Stimulated activated naive CD4-positive, alpha-beta T cell treated with Interleukin-2 at 50 U/mL for 16 hours (primary cell): ENCODE measurements at places on chromosomes 2 and 18.

GRCh38 chr18:22637787-22638186, 220.1 kb upstream of the CTAGE1 start:
- DNase-seq: no peak

- DNase-seq: no peak
These were observed 251.3 kb downstream of the CDCA7 start for GRCh38 chr2:173605994-173606393.

DNA sequence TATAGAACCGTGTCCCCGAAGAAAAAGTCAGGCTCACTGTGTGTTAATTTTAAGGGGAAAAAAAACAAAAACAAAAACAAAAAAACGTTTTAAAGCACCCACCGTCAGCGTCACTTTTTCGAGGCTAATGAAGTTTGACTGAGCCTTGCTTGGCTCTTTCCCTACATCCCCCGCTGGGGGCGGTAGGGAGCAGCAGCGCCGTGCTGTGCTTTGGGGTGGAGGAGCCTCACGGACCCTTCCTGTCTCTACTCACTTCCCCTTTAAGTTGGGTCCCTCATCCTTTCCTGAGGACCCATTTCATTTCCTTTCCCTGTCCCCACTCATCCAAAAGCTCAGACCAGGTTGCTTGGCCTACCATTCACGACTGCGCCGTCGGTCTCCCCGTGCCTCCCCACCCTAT, 82.8 kb upstream of the RPL31 start:
- no peak for DNase-seq

DNA sequence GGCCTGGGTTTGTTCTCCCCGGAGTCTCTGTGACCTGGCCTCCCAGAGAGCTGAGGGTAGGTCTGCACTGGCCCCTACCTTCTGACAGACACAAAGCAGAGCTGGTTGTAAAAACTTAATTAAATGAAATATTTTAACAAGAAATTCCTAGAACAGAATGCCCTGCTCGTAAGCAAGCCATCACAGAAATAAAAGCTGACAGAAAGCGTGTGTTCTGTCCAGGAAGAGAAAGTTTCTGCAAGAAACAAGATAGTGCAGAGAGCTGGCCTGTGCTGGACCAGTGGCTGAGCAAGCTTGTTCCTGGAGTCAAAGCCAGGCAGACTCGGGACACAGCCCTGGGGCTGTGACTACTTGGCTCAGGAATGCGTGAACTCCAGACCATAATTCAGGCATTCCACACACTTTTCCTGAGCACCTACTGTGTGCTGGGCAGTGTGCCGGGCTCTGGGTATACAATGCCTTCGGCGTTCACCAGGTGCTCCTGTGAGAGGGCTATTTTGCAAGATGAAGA, 51.6 kb downstream of the APOB start:
- no peak for DNase-seq

GRCh38 chr2:174120346-174120745, 128.0 kb downstream of the OLA1 start:
- DNase-seq: peak; percentile 23
